ENCODE measurements at places on chromosomes 5 and 9. TPM values are rescaled to one million over a fixed set of nuclear protein-coding genes. Genes with fewer than 3 reads are reported as not detected.

CCNI2 gene
- total RNA-seq = not detected

AHRR gene
- total RNA-seq = 1.1 TPM

CCDC183 gene
- 1.5 TPM for total RNA-seq

COL23A1 gene
- total RNA-seq = 76.6 TPM

ADAMTS13 gene
- 1.5 TPM for total RNA-seq

OR1K1 gene
- total RNA-seq = not detected

OR1J2 gene
- not detected for total RNA-seq

DNA sequence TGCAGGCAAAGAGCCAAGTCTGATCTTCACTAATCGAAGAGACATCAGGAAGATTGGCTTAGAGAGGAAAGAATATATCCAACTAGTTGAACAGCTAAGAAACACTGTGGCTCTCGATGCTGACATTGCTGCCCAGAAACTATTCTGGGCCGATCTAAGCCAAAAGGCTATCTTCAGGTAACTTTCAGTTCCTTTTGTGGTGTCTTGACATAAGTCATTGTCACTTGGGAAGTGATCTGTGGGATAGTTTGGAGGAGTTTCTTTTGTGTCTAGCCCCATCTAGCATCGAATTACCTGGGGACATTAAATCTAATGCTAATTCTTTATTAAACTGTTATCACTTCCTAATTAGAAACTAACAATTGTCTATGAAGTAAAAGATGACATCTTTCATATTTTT is 24.0 kb downstream of the VLDLR start:
- H3K27me3 ChIP-seq = no peaks in the 10 kb centered on the region
- peaks cover 50% of the 10 kb centered on the region for H3K36me3 ChIP-seq
- no peak overlapping the region for H3K27ac ChIP-seq
- no peak overlapping the region for H3K4me3 ChIP-seq

GRCh38 chr9:118192807-118193206 is 488.6 kb downstream of the TLR4 start:
- no peak for DNase-seq
- H3K4me3 ChIP-seq = no peak overlapping the region
- H3K4me1 ChIP-seq = no peaks in the 10 kb centered on the region
- H3K36me3 ChIP-seq = no peaks in the 10 kb centered on the region

GRCh38 chr5:157025093-157025698 is 33.7 kb downstream of the HAVCR1 start:
- H3K4me3 ChIP-seq = no peak overlapping the region
- no peak overlapping the region for H3K27ac ChIP-seq
- H3K27me3 ChIP-seq = no peaks in the 10 kb centered on the region
- peak; percentile 12 for DNase-seq

DNA sequence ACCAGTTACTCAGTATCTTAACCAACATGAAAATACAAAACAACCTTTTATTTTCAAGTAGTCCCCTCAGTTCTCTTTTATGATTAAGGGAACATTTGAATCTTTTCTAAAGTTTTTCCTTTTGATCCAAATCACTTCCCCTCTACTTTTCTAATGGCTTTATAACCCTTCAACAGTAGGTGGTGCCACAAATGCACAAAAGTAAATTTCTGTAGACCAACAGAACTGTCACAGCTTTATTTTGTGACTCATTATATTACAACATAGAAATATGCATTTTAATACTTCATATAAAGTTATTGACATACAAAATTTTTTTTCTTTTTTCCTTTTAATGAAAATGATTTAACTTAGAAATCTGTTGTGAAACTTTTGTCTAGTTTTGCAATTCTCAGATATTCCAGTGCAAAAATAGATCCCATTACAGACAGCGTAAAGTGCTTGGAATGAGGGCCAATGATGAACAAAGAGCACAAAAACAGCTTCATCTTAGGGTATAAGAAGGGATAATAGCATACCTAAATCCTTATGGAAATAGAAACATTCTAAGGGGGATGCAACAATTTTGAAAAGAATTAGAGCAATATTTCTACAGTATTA is 17.0 kb downstream of the NIPSNAP3B start:
- H3K4me1 ChIP-seq = no peaks in the 10 kb centered on the region
- DNase-seq = no peak
- H3K27me3 ChIP-seq = no peaks in the 10 kb centered on the region

DNA sequence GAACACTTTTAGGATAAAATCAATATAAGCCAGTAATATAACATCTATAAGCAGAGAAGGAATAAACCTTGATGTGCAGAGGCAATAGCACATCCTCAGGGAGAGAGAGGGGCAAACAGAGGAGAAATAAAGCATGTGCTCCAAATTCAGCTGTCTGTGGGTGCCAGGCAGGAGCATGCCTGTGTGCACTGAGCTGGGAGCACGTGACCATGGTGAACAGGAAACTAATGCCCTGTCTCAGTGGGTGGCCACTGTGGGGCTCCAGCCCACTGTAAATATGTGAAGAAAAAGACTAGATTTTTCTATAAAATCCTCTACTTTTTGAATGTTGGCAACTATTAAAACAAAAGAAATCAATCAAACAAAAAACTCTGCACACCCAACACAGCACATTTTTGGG is 55.3 kb downstream of the FYB1 start:
- H3K36me3 ChIP-seq = no peaks in the 10 kb centered on the region
- DNase-seq = peak; percentile 53
- H3K4me1 ChIP-seq = peaks cover 5% of the 10 kb centered on the region
- H3K27ac ChIP-seq = no peak overlapping the region

DNA sequence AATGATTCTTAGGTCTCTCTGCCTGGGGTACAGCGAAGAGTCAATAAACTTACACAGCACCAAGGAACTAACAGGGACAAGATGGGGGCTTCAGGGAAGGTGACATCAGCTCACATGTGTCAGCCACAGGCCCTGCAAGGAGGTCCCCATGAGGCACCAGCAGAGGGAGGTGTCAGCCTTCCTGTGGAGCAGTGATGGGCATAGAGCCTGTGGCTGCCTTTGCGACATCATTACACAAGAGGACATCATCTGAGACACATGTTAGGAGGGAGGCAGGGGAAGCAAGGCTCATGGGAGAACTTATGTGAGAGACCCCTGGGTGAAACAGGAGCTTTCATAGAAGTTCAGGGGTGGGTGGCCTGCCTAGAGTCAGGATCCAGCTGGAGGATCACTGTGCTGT is 389.6 kb downstream of the SEMA5A start:
- H3K36me3 ChIP-seq = no peaks in the 10 kb centered on the region
- no peak overlapping the region for H3K4me3 ChIP-seq
- no peak overlapping the region for H3K27ac ChIP-seq
- DNase-seq = no peak
- H3K4me1 ChIP-seq = no peaks in the 10 kb centered on the region

- no peaks in the 10 kb centered on the region for H3K27me3 ChIP-seq
- no peak overlapping the region for H3K4me3 ChIP-seq
- no peaks in the 10 kb centered on the region for H3K36me3 ChIP-seq
- no peak overlapping the region for H3K27ac ChIP-seq
- no peaks in the 10 kb centered on the region for H3K4me1 ChIP-seq
Measured at GRCh38 chr9:107557236-107557990, 67.8 kb upstream of the KLF4 start.

GRCh38 chr5:34582371-34582770 is 73.8 kb upstream of the RAI14 start:
- H3K4me1 ChIP-seq = no peaks in the 10 kb centered on the region
- H3K4me3 ChIP-seq = no peak overlapping the region
- no peak for DNase-seq
- H3K36me3 ChIP-seq = no peaks in the 10 kb centered on the region

DNA sequence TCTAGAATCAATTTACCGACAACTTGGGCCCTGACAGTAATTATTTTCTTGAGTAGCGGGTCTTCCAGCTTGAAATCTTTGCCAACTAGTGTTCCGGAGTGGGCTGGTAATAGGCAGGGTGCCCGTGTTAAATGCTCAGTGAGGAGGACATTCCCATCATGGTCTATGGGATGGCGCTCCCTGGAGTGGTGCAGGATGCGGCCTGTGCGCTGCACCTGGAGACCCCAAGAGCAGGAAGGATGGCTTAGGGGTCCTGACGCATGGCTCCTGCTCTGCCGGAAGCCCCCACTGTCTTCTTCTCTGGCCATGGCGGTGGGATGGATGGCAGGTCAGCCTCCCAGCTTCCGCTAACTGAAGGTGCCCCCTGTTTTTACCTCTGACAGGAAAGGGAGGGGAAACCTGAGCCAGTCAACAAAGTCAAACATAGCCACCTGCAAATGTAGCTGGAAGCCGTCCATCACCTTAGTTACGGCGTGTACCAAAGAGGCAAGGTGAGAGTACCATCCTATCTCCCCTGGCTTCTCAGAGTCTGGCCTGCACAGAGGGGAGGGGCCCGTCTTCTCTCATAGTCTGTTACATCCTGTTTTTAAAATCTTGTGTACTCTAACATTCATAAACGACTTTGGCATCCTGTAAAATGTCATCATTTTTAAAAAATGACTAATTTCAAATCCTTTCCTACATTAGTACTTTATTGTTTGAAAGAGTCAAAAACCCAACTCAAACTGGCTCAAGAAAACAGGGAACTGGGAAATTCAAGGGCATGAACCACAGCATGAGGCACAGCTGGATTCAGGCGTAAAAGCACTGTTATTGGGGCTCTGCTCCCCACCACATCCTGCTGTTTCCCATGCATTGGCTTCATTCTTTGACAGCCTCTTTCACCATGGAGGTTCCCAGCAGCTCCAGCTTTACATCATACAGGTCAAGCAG is 28.5 kb upstream of the UNC5A start:
- no peak overlapping the region for H3K27ac ChIP-seq
- no peaks in the 10 kb centered on the region for H3K36me3 ChIP-seq
- H3K4me3 ChIP-seq = no peak overlapping the region
- H3K4me1 ChIP-seq = peaks cover 5% of the 10 kb centered on the region
- no peaks in the 10 kb centered on the region for H3K27me3 ChIP-seq

- H3K4me1 ChIP-seq = peaks cover 45% of the 10 kb centered on the region
- no peak overlapping the region for H3K27ac ChIP-seq
- H3K27me3 ChIP-seq = no peaks in the 10 kb centered on the region
Measured at GRCh38 chr9:130235558-130236435, 29.8 kb upstream of the HMCN2 start.

GRCh38 chr9:83070261-83070660 is 7.3 kb upstream of the RASEF start:
- DNase-seq = no peak
- no peak overlapping the region for H3K4me3 ChIP-seq
- no peaks in the 10 kb centered on the region for H3K27me3 ChIP-seq
- no peaks in the 10 kb centered on the region for H3K36me3 ChIP-seq
- H3K4me1 ChIP-seq = no peaks in the 10 kb centered on the region

- no peak for DNase-seq
- H3K4me1 ChIP-seq = no peaks in the 10 kb centered on the region
- no peaks in the 10 kb centered on the region for H3K36me3 ChIP-seq
Measured at GRCh38 chr5:109836280-109836679, 146.6 kb downstream of the MAN2A1 start.

DNA sequence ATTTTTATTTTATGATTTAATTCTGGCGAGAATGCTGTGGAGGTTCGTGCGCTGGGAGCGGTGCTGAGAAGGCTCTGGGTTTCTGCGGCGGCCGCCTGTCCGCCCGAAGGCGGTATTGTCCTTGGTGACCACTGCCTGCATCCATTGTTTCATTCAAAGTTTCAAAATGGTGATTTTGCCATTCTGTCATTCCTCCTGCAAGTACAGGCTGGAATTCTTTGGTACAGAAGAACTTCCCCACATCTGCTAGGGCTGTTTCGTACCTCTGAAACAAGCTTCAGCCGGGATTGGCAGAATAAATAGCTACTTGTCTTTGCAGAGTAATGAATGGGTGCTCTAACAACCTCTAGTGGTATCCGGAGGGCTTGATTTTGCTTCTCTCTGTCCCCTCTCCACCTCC is 112.6 kb upstream of the CACNA1B start:
- DNase-seq = no peak
- no peaks in the 10 kb centered on the region for H3K27me3 ChIP-seq
- H3K36me3 ChIP-seq = peaks cover 13% of the 10 kb centered on the region
- H3K4me3 ChIP-seq = no peak overlapping the region
- H3K27ac ChIP-seq = no peak overlapping the region

DNA sequence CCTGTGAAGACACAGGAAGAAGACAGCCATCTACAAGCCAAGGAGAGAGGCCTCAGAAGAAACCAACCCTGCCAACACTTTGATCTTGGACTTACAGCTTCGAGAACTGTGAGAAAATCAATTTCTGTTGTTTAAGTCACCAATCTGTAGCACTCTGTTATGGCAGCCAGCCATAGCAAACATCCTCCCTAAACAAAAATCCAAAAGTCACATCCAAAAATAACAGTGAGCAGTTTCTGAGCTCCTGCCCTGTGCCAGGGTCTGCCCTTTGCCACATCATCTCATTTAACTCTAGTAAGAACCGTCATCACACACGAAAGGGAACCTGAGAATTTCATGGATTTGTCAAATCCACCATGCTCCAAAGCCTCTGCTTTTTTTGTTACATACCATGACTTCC is 118.8 kb downstream of the TRIM36 start:
- no peak overlapping the region for H3K4me3 ChIP-seq
- no peak for DNase-seq
- no peaks in the 10 kb centered on the region for H3K27me3 ChIP-seq

DNA sequence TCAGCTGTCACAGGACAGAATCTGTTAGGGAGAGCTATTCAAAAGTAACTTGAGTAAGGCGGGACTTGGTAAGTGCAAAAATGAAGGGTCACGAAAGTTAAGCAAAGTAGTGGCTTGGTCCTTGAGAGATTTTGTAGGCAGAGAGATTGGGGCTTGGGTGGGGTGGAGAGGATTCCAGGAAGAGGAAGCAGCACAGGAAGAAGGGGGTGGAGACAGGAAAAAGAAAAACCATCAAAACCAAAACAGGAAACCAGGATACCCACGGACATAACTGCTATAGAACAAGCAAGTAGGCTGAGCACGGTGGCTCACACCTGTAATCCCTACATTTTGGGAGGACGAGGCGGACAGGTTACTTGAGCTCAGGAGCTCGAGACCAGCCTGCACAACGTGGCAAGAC is 3.7 kb downstream of the ROPN1L start:
- H3K36me3 ChIP-seq = no peaks in the 10 kb centered on the region
- peaks cover 4% of the 10 kb centered on the region for H3K4me1 ChIP-seq
- H3K27me3 ChIP-seq = no peaks in the 10 kb centered on the region
- H3K27ac ChIP-seq = no peak overlapping the region
- no peak for DNase-seq

- no peaks in the 10 kb centered on the region for H3K27me3 ChIP-seq
- no peak for DNase-seq
- no peak overlapping the region for H3K4me3 ChIP-seq
- no peak overlapping the region for H3K27ac ChIP-seq
- no peaks in the 10 kb centered on the region for H3K36me3 ChIP-seq
Measured at GRCh38 chr9:69674716-69675438, 2.7 kb upstream of the APBA1 start.

DNA sequence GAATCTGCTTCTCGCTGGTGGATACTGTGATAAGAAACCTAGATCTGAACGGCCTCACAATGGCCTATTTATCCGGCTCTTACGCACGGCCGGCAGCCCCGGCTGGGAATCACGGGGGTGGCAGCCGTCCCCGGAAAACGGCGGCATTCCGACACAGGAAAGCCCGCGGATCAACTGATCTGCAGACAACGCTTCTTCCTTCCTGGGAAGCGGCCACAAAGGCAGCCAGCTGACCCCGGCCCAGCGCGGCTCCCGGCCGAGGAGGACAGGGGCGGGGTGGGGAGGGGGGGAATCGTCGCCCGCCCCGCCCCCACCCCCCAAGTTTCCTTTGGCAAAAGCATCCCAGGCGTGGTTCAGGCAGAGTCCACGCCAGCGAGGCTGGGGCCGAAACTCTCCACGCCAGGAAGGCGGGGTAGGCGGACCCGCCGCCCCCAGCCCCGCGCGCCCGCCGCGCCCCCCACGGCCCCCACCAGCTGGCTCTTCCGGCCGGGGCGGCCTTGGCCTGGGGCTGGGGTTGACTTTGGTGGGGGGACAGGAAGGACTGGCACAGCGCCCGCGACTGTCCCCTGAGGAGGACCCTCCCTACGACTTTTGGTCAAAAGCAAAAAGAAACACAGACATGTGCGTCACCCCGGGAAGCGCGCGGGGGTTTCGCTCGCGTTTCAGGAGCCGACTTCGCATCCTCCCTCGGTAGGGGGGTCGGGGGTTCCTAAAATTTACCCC is 247.7 kb upstream of the ANKRD55 start:
- no peaks in the 10 kb centered on the region for H3K36me3 ChIP-seq
- peaks cover 39% of the 10 kb centered on the region for H3K4me1 ChIP-seq
- peak overlapping the region; percentile 95 for H3K27ac ChIP-seq
- H3K27me3 ChIP-seq = no peaks in the 10 kb centered on the region

Measured in thyroid gland (tissue), 4 donors.